ENCODE measurements at places on chromosomes 7 and 10.

DNA sequence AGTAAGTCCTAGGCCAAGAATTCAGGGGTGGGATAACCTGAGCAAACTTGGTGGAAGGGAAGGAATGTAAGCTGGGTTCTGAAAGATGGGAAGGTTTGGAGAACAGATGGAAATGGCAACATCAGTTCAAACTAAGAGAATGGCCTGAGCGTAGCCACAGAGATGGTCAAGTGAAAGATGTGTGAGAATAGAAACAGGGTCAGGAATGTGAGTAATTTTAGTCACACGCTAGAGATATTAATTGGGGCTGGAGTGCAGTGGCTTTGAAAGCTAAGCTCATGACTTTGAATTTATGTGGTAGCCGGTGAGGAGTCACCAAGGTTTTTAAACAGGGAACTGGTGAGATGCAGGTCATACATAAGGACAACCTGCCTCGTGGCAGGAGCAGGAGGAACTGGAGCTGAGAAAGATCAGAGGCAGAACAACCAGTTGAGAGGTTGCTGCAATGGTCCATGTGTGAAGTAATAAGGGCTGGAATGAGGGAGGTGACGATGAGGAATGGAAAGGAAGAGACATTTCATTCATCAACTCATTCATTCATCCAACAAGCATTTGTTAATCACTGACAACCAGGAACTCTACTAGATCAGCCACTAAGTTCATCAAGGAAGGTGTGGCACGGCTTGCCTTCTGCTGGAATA, 12.9 kb upstream of the SORBS1 start:
- DNase-seq: no peak

GRCh38 chr10:68153473-68154210, 44.4 kb downstream of the MYPN start:
- DNase-seq: peak; percentile 43

DNA sequence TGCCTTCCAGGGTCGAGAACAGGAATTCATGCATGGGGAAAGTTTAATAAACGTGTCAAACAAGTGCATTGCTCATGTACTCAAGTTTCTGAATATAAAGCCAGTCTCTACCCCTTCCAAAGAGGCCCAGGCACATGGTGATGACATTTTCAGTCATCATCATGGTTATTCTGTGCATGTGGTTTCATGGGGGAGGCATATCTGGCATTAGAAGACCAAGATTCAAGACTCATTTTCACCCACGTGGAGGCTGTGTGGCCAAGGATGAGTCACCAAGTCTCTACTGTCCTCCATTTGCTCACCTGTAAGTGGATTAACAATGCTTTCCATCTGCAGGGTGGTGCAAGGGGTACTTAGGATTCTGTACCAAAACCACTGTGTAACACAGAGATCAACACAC, 34.0 kb upstream of the CNPY1 start:
- DNase-seq: no peak

DNA sequence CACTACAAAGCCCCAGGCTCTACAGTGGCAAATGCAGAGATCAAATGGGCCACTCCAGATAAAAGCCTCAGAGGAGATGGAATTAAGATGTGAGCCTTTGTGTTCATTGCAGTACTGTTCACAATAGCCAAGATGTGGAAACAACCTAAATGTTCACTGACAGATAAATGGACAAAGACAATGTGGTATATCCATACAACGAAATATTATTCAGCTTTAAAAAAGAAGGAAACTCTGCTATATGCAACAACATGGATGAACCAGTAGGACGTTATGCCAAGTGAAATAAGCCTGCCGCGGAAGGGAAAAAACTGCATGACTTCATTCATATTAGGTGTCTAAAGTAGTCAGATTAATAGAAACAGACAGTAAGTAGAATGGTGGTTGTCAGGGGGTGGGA, 170.5 kb upstream of the TBX20 start:
- no peak for DNase-seq

DNA sequence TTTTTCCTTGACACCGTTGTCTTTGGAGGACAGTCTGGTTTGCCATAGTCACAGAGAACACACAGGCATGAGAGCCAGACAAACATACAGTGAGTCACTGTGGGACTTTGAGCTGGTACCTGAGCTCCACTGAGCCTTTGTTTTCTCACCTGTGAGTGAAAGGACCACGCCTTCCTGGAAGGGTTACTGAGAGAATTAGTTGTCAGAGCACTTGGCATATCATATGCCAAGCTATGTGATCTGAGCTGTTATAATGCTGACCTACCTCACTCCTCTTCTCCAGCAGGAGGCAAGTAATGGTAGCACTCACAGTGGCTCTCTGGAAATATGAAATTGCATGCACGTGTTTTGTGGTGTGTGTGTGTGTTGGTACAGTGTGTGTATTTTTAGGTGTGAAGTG, 59.7 kb downstream of the CXCL12 start:
- no peak for DNase-seq

DNA sequence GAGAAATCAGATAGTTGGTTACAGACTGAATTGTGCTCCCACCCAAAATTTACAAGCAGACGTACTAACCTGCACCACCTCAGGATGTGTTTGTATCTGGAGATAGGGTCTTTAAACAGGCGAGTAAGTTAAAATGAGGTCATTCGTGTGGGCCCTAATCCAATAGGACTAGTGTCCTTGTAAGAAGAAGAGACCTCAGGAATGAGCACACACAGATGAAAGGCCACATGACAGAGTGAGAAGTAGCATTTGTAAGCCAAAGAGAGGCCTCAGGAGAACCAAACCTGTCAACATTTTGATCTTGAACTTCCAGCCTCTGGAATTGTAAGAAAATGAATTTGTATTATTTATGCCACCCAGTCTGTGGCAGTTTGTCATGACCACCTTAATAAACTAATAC, 149.5 kb upstream of the VWC2 start:
- no peak for DNase-seq

- DNase-seq: no peak
Observed at GRCh38 chr10:79059859-79060379, 8.8 kb upstream of the ZMIZ1 start.

DNA sequence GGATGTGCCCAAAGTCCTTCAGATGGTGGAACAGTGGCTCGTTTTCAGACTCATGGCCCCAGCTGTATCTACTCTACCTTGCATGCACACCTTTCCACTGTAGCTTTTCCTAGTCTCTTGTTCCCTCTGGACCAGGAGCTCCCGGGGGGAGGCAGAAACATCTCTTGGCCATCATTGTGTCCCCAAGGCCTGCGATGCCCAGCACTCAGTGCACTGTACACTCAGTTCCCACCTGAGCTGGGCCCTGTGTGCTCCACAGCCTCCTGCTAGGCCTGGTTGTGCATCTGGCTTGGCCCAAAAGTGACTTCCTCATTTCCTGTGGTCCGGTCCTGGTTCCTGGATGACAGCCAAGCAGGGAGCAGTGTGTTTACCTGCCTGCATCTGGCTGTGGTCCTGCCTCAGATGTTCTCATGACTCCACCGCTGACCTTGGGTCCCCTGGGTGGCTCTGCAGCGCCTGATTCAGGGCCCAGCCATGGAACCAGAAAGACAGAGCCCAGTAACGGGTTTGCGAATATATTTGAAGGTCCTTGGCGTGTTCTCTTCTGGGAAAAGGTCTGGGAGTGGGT, 9.9 kb upstream of the DOCK1 start:
- no peak for DNase-seq

DNA sequence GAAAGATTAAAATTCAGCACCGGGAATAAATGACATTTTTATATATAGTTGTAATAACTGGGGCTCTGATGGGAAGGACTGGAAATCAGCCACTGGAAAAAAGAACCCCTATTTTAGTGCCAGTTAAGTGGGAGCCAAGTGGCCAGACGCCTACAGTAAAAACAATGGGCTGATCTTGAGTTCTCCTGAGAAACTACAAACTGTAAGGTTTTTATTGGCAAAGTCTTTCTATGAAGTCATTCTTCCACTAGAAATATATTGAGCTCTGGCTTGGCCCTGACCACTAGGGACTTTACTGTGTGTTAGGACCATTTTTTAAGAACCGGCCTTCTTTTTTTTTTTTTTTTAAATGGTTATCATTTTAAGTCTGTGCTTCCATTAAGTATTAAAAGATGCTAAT, 79.6 kb downstream of the ZNF22 start:
- no peak for DNase-seq

DNA sequence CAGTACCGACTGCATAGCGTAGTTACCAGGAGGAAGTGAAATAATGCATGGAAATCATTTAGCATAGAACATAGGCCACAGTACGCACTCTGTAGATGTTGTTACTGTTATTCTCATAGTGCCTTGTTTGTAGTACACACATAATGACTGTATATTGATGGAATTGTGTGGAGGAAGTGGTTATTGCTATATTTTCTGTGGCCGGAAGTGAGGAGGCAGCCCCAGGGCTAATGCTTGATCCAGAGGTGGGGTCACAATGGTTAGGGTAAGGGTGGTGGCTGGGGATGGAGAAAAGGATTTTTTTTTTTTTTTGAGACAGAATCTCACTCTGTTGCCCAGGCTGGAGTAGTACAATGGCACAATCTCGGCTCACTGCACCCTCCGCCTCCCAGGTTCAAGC, 4.5 kb upstream of the MGAM start:
- no peak for DNase-seq

DNA sequence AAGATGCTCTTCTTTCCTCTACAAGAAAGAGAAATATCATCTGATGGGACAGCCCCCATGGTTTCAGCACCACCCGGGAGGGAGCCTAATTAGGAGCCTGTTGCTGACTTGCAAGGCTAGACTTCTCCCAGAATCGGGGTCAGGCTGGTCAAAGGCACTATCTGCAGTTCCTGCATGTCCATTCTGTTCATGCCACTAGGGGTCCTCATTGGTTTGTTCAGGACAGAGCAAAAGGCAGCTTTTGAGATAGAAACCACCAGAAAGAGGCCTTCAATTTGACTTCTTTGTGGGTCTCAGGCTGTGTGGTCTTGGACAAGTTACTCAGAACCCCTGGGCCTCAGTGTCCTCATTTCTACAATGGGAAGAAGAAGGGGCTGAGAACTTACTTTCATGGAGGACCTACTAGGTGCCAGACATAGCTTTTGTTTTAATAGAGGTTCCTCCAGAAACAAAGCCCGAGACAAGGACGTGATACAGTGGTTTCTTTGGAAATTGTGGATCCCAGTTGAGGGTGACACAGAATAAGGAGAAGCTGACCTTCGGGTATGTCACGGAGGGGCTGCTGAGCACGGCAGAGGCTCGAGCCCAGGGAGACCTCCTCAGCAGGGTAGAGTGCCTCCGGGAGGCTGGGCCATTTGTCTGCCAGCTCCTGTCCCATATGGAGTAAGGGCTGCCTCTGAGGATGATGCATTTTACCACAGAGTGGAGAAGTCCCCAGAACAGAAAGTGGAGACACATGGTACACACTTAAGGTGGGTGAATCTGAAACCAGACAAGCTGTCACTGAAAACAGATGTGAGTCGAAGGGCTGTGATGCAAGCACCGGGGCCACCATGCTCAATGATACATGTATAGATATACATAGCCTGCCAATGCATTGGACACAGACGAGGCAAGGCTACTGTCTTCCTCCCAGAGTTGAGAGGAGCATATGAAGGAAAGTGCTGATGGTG, 33.1 kb upstream of the NEUROD6 start:
- DNase-seq: peak; percentile 67

DNA sequence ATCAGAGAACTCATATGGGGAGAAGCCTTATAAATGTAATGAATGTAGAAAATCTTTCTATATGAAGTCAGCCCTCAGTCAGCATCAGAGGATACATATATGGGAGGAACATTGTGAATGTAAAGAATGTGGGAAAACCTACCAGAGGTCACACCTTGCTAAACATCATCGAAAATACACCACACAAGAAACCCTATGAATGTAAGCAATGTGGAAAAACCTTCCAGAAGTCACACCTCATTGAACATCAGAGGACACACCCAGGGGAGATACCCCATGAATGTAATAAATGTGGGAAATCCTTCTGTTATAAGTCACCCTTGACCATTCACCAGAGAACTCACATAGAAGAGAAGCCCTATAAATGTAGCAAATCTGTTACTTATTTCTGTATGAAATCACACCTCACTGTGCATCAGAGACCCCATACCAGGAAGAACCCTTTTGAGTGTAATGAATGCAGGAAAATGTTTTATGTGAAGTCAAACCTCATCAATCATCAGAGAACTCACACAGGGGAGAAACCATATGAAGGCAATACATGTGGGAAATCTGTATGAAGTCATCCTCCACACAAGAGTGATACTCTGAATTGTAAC, 30.8 kb downstream of the ZNF12 start:
- no peak for DNase-seq

DNA sequence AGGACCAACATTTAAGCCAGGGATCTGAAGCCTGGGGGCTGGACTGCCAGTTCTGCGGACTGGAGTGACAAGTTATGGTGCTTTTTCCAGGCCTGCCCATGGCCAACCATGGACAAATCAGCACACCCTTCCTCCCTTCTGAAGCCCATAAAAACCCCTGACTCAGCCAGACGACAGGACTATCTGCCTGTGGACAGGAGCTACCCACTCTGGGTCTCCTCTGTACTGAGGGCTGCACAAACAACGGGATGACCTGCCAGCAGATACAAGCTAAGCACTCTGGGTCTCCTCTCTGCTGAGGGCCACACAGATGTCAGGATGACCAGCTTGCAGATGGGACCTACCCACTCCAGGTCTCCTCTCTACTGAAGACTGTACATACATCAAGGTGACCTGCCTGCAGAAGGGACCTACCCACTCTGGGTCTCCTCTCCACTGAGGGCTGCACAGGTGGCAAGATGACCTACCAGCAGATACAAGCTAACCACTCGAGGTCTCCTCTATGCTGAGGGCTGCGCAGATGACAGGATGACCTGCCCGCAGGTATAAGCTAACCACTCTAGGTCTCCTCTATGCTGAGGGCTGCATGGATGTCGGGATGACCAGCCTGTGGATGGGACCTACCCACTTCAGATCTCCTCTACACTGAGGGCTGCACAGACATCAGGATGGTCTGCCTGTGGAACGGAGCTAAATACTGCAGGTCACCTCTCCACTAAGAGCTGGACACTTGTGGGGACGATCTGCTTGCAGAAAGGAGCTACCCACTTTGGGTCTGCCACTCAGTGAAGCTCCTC, 110.1 kb upstream of the GPR22 start:
- DNase-seq: no peak

- no peak for DNase-seq
Observed at GRCh38 chr7:30764030-30764975, 6.9 kb upstream of the MINDY4 start.

- peak; percentile 23 for DNase-seq
Observed at GRCh38 chr7:82740246-82740848, 296.8 kb upstream of the CACNA2D1 start.

- no peak for DNase-seq
Observed at GRCh38 chr10:121165276-121165675, 314.1 kb downstream of the WDR11 start.

DNA sequence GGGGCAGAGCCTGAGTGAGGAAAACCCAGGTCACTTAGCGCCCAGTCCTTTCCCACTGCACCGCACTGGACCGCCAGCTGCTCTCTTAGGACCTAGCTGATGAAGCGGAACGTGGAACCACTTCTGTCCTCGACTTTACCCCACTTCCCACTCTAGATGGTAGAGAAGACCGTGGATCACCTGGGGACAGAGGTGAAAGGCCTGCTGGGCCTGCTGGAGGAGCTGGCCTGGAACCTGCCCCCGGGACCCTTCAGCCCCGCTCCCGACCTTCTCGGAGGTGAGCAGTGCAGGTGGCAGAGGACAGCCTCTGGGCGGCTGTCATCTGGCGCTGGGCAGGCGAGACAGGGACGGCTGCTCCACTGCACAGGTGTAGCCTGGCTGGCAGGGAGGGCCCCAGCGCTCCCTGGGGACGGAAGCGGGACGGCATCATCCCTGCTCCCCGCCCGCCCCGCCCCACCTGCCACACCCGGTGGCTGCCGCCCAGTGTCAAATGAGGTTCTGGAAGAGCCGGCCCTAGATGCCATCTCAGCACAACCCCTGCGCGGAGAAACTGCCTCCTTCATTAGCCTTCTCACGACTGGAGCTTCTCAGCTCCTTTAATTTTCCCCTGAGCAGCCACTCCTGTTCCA, 11.7 kb downstream of the PLAC9 start:
- DNase-seq: peak; percentile 71
